ENCODE measurements at places on chromosomes 4 and X.

DNA sequence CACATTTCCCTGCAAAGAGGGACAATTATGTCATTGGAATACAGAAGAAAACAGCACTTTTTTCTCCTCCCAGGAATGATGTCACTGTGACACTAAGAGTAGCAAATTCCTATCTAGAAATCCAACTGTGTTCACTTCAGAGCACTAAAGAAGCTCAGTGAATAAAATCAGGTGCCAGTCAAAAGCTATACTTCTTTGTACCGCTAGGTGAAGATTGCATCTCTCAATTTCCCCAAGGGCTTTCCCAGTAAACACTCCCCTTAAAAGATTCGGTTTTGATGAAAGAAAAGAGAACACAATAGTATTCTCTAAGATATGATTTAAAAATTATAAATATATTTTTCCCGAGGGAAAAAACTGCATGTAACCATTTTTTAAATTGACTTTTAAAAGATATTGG lies 104.7 kb upstream of the MID1 start:
- no peak for DNase-seq

- no peak for DNase-seq
Measured at GRCh38 chrX:21929209-21929608, 11.3 kb upstream of the SMS start.

- DNase-seq = no peak
Measured at GRCh38 chrX:78327370-78328086, at the start of gene CYSLTR1. Gene CYSLTR1 (minus strand): TSS chrX:78327611. CDS start chrX:78273746, 53,865 bp downstream.

DNA sequence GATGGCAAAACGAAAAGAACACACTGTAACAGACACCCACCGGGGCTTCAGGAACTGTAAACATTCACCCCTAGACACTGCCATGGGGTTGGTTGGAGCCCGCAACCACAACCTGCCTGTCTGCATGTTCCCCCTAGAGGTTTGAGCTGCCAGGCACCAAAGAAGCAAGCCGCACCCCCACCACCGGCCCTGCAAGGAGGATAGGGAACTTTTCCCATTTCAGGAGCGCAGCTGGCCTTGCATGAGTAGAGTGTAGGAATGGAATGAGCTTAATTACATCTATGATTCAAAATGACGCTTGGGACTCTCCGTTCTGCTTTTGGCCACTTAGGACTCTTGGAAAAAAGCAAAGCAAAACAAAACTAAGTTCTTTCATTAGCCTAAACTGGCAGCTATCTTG lies 243.6 kb upstream of the CTSO start:
- no peak for DNase-seq

- DNase-seq = no peak
Measured at GRCh38 chr4:105137121-105137875, 9.4 kb upstream of the TET2 start.

- DNase-seq = no peak
Measured at GRCh38 chr4:110347805-110348204, 128.2 kb upstream of the ENPEP start.

DNA sequence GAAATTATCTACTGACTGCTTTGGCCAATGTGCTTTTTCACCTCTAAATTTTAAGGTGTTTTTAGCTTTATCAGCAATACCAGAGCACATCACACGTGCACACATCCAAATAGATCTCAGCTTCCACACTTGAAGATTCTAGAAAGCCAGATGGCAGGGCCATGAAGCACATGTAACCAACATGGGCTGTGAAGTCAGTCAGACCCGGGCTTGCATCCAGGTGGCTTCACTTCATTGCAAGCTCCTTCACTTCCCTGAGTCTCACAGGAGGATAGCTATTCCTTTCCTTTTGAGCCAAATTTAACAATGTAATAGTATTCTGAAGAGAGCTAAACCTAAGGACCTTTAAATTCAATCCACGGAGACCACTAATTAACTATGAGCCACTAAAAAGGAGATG lies 86.5 kb downstream of the SH3RF1 start:
- no peak for DNase-seq

- no peak for DNase-seq
Measured at GRCh38 chr4:165927815-165928214, 54.8 kb downstream of the TLL1 start.

- peak; percentile 43 for DNase-seq
Measured at GRCh38 chr4:146245246-146245645, 30.9 kb downstream of the REELD1 start.

- DNase-seq = peak; percentile 7
Measured at GRCh38 chr4:17236686-17237085, 275.2 kb downstream of the QDPR start.

- no peak for DNase-seq
Measured at GRCh38 chr4:128560754-128561495, 248.6 kb upstream of the JADE1 start.

GRCh38 chr4:80265571-80266252 lies 752 bp upstream of the FGF5 start:
- DNase-seq = peak; percentile 59
